ENCODE measurements at places on chromosomes 5 and 9. TPM values are rescaled to one million over a fixed set of nuclear protein-coding genes. Genes with fewer than 3 reads are reported as not detected.

- H3K27me3 ChIP-seq: no peaks in the 10 kb centered on the region
- peak; percentile 35 for DNase-seq
- no peaks in the 10 kb centered on the region for H3K4me1 ChIP-seq
Measured at GRCh38 chr9:91809581-91810285, 140.3 kb downstream of the ROR2 start.

DNA sequence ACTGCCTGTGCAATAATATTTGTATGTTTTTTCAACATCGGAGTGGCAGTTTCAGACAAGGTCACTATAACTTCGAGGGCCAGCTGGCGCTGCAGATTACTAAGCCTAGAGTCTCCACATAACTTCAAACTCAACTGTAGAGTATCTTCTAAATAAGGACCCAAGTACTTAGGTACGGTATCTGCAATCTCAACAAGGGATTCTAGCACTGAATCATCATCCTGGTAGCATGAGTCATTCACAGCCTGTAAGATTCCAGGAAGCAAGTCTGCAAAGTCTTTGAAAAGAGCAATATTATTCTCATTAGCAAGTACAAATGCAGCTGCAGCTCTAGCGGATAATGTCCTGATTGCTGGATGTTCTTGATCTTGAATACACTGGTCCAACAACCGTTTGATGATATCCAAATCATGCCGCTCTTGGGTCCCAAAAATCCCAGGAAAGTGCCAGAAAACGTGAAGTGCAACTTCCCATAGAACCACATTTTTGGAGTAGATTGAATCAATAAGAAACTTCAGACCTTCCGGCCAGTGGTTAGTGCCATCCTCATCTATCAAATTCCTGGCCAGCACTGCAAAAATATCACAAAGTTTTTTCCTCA lies 654 bp downstream of the RANBP6 start:
- no peaks in the 10 kb centered on the region for H3K27me3 ChIP-seq
- H3K27ac ChIP-seq: peak overlapping the region; percentile 94
- peak overlapping the region; percentile 97 for H3K4me3 ChIP-seq
- DNase-seq: no peak

DNA sequence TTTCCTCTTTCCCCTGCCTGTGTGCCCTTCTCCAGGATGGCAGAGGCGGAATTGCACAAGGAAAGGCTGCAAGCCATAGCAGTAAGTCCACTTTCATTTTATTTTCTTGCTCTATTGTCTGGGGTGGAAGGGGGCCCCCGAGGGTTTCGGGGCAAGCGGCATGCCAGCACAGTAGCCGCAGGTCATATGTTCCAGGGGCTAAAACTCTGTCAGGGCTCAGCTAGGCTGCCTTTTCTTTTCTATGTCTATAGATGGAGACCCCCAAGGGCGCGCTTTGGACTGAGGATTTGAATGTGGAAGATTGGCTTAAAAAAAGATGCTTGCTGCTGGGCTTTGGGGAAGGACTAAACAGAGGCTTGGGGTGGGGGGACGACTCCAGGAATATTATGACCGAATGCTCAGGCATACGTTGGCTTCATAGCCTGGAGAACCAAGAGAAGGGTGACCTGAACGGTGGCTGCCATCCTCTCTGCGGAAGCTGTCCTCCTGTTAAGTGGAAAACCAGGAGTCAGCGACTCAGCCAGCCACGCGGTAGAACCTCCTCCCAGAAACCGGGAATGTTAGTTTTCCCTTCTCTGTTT lies 545 bp downstream of the PALM2AKAP2 start:
- peak; percentile 58 for DNase-seq
- no peak overlapping the region for H3K27ac ChIP-seq
- H3K4me1 ChIP-seq: peaks cover 5% of the 10 kb centered on the region

DNA sequence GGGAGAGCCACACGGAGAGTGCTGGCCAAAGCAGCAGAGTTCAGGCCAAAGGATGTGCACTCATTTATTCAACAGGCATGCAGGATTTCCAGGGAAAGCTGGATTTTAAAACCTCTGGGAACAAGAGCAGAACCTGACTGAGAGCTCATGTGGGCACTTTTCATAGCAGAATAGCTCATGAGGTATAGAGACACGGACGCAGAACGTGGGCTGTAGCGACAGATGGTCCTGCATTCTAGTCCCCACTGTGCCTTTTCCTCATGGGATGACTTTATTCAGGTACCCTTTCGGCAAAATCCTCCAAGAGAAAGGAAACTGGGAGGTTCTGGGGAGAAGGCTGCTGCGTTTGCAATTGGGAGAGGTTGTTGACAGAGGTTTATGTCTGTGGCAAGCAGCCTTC lies 5.4 kb downstream of the IL4 start:
- no peak for DNase-seq
- H3K36me3 ChIP-seq: no peaks in the 10 kb centered on the region
- H3K27me3 ChIP-seq: no peaks in the 10 kb centered on the region

DNA sequence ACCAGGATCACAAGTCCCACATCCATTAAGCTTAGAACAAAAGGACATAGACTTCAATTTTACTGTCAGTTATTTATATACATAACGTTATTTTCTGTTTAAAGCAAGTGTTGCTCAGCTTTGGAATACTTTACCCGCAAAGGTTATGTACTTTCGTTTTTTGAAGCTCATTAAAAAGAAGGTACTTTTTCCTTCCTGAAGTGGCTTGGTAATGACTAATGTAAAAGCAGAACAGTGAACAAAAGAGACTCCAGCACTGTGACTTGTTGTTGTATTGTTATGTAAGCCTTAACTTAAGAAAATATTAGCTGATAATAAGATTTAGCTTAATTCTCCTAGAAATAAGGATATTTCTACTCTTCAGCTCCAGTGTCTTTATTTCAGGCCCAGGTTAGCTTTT lies 97.3 kb upstream of the SLCO6A1 start:
- H3K27ac ChIP-seq: no peak overlapping the region
- no peaks in the 10 kb centered on the region for H3K27me3 ChIP-seq

- no peaks in the 10 kb centered on the region for H3K4me1 ChIP-seq
- H3K4me3 ChIP-seq: no peak overlapping the region
- H3K27ac ChIP-seq: no peak overlapping the region
- no peak for DNase-seq
- H3K27me3 ChIP-seq: no peaks in the 10 kb centered on the region
Measured at GRCh38 chr9:135039266-135039870, 48.1 kb upstream of the OLFM1 start.

- no peak for DNase-seq
- no peak overlapping the region for H3K27ac ChIP-seq
- H3K36me3 ChIP-seq: no peaks in the 10 kb centered on the region
- H3K27me3 ChIP-seq: no peaks in the 10 kb centered on the region
- peaks cover 6% of the 10 kb centered on the region for H3K4me1 ChIP-seq
Measured at GRCh38 chr9:127628758-127629467, 16.8 kb downstream of the STXBP1 start.

DNA sequence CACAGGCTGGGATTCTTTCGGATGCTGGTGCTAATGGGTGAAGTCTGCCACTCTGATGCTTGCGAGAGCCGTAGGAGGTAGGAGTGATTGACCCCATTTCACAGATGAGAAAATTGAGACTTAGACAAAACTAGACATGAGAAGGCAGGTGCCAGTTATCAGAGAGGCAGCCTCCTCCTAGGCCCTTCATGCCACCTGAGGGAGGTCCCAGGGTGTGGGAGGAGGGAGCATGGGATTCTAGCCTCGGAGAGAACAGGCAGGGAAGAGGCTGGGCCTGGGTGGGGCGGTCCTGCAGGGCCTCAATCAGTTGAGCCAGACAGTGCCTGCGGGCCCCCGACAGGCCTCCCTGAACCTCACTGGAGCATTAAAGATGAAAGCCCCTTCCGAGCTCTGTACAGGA lies 112.4 kb downstream of the COL23A1 start:
- H3K4me3 ChIP-seq: no peak overlapping the region
- no peaks in the 10 kb centered on the region for H3K4me1 ChIP-seq
- DNase-seq: no peak
- H3K27ac ChIP-seq: no peak overlapping the region
- H3K36me3 ChIP-seq: no peaks in the 10 kb centered on the region

GRCh38 chr5:106730506-106730905 lies 940.2 kb downstream of the EFNA5 start:
- no peak for DNase-seq
- H3K27me3 ChIP-seq: no peaks in the 10 kb centered on the region
- H3K36me3 ChIP-seq: no peaks in the 10 kb centered on the region
- H3K4me1 ChIP-seq: no peaks in the 10 kb centered on the region
- H3K27ac ChIP-seq: no peak overlapping the region

GRCh38 chr5:149044453-149045088 lies 18.3 kb downstream of the SH3TC2 start:
- no peaks in the 10 kb centered on the region for H3K4me1 ChIP-seq
- no peak for DNase-seq
- H3K27me3 ChIP-seq: no peaks in the 10 kb centered on the region
- H3K36me3 ChIP-seq: no peaks in the 10 kb centered on the region
- H3K4me3 ChIP-seq: no peak overlapping the region

DNA sequence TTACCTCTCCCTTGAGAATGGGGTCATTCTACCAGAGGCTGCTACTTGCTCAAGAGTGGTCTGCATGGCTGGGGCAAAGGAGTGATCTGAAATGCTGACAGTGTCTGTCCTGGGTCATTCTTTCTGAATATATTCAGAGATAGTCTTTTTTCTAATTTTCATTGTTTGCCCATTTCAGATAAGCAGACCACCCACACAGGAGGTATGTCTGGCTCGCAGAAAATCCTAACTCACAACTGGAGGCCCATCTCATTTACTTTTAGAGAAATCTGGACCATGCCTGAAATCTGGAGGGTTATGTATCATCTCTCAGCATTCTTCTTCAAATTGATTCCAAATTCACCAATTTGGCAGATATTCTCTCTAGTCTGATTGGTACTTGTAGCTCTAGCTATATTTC lies 227.6 kb downstream of the SEC61B start:
- H3K27me3 ChIP-seq: no peaks in the 10 kb centered on the region
- no peaks in the 10 kb centered on the region for H3K36me3 ChIP-seq
- no peaks in the 10 kb centered on the region for H3K4me1 ChIP-seq
- no peak overlapping the region for H3K27ac ChIP-seq
- no peak overlapping the region for H3K4me3 ChIP-seq
- no peak for DNase-seq

GRCh38 chr5:57804505-57804904 lies 321.9 kb upstream of the ACTBL2 start:
- DNase-seq: no peak
- no peaks in the 10 kb centered on the region for H3K4me1 ChIP-seq
- no peaks in the 10 kb centered on the region for H3K36me3 ChIP-seq
- no peak overlapping the region for H3K27ac ChIP-seq

- no peaks in the 10 kb centered on the region for H3K36me3 ChIP-seq
- H3K27me3 ChIP-seq: no peaks in the 10 kb centered on the region
- no peak for DNase-seq
- H3K4me3 ChIP-seq: no peak overlapping the region
Measured at GRCh38 chr5:8767111-8767510, 778.8 kb downstream of the SEMA5A start.

- DNase-seq: no peak
- H3K4me3 ChIP-seq: no peak overlapping the region
- no peak overlapping the region for H3K27ac ChIP-seq
Measured at GRCh38 chr9:95110921-95111525, 206.5 kb downstream of the FANCC start.

- no peak overlapping the region for H3K4me3 ChIP-seq
- DNase-seq: no peak
- no peaks in the 10 kb centered on the region for H3K36me3 ChIP-seq
- no peaks in the 10 kb centered on the region for H3K4me1 ChIP-seq
Measured at GRCh38 chr5:42680046-42680445, 76.6 kb upstream of the CCDC152 start.

- H3K4me3 ChIP-seq: no peak overlapping the region
- DNase-seq: no peak
- H3K27ac ChIP-seq: no peak overlapping the region
Measured at GRCh38 chr5:125679522-125679921, 743.7 kb upstream of the GRAMD2B start.

GRCh38 chr9:74985041-74985440 lies 32.3 kb upstream of the C9orf40 start:
- no peaks in the 10 kb centered on the region for H3K36me3 ChIP-seq
- H3K4me1 ChIP-seq: no peaks in the 10 kb centered on the region
- no peak overlapping the region for H3K27ac ChIP-seq
- no peaks in the 10 kb centered on the region for H3K27me3 ChIP-seq
- no peak overlapping the region for H3K4me3 ChIP-seq

GRCh38 chr9:32631991-32632390 lies 3.5 kb downstream of the TAF1L start:
- no peaks in the 10 kb centered on the region for H3K36me3 ChIP-seq
- no peaks in the 10 kb centered on the region for H3K4me1 ChIP-seq
- H3K4me3 ChIP-seq: no peak overlapping the region
- H3K27ac ChIP-seq: no peak overlapping the region
- DNase-seq: no peak

GRCh38 chr5:1484730-1485578 lies 38.8 kb downstream of the LPCAT1 start:
- H3K4me3 ChIP-seq: no peak overlapping the region
- H3K36me3 ChIP-seq: peaks cover 54% of the 10 kb centered on the region
- H3K27me3 ChIP-seq: no peaks in the 10 kb centered on the region
- DNase-seq: no peak

GRCh38 chr9:134986957-134987356 lies 69.2 kb upstream of the FCN1 start:
- no peaks in the 10 kb centered on the region for H3K36me3 ChIP-seq
- H3K27ac ChIP-seq: no peak overlapping the region
- no peaks in the 10 kb centered on the region for H3K27me3 ChIP-seq
- H3K4me3 ChIP-seq: no peak overlapping the region
- peaks cover 6% of the 10 kb centered on the region for H3K4me1 ChIP-seq

DNA sequence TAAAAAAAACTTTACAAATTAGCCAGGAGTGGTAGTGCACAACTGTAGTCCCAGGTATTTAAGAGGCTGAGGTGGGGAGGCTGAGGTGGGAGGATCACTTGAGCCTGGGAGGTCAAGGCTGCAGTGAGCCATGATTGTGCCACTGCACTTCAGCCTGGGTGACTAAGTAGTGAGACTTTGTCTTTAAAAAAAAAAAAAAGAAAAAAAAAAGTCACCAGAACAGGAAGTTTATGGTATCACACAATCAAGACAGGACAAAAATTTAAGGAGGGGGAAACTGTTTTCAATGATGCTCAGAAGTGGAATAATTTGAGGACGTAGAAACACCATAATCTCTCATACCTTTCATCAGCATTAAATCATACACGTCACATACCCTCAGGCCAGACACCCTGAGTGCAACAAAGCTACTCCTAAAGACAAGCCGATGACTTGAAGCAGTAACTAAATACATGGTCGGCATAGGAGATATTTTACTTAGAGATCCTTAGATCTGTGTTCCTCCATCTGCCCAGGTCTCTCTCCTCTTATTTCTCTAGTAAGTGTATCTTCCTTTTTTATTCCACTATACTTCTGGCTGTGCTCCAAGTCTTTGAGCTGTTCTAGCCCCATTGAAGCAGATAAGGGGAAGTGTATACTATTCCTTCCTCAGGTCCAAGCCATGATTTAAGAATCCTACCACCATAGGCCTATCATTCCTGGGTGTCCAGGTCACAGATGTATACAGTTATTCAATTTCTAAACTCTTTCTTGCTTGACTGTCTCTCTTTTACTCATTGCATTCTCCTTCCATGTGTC lies 91.3 kb upstream of the APC start:
- no peaks in the 10 kb centered on the region for H3K36me3 ChIP-seq
- no peak overlapping the region for H3K27ac ChIP-seq
- no peak for DNase-seq
- H3K4me1 ChIP-seq: no peaks in the 10 kb centered on the region
- no peaks in the 10 kb centered on the region for H3K27me3 ChIP-seq

TLX3 gene
- not detected for total RNA-seq

C5orf58 gene
- total RNA-seq: 1.6 TPM

QRFP gene
- not detected for total RNA-seq

PDE6A gene
- total RNA-seq: not detected

ENTR1 gene
- 110 TPM for total RNA-seq

CDC20B gene
- total RNA-seq: not detected

SV2C gene
- 0.24 TPM for total RNA-seq

DND1 gene
- total RNA-seq: 0.41 TPM

LCN10 gene
- 2.8 TPM for total RNA-seq

All from H1 (cell line).